ENCODE measurements at places on chromosomes 1 and 21.
A peak's percentile ranks its signal among the peaks of the same experiment; 100 is the strongest.

- no peak for DNase-seq
Measured at GRCh38 chr1:15028102-15028501, 125.4 kb upstream of the TMEM51 start.

- no peak for DNase-seq
Measured at GRCh38 chr1:167642501-167642826, 12.4 kb downstream of the RCSD1 start.

DNA sequence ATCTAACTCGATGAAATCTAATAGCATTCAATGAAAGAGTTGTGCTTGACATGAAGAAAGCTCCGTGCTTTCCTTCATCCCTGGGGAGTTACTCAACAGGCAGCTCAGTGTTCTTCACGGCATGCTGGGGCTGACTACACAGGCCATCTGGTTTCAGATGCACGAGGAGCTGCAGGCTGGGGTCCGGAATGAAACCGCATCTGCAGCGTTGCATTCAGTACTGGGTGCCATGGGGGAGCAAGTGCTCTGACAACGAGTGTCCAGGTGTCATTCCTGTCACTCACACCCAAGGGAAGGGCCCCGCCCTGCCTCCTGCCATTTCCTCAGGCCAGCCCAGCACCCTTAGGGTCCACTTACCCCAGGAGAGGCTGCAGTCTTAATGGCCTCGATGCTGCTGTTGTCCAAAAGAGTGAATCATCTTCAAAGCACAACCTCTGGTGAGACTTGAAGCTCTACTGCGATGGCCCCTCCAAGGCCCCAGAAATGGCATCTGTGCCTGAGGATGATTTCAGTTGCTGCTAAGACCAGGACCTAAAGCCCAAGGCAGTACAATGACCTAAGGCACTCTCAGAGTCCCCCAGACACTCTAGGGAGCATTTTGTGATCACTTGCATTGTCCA lies 61.4 kb downstream of the STUM start:
- DNase-seq, result no peak

GRCh38 chr1:212166644-212167043 lies 118.6 kb upstream of the PPP2R5A start:
- no peak for DNase-seq

- DNase-seq, result no peak
Measured at GRCh38 chr1:85579622-85580021, 939 bp upstream of the CCN1 start.

GRCh38 chr1:40939320-40940059 lies 40.0 kb upstream of the CTPS1 start:
- DNase-seq, result no peak

- no peak for DNase-seq
Measured at GRCh38 chr1:234518876-234519275, 39.9 kb upstream of the TARBP1 start.

- DNase-seq, result no peak
Measured at GRCh38 chr1:65267683-65268082, 41.7 kb upstream of the DNAJC6 start.

DNA sequence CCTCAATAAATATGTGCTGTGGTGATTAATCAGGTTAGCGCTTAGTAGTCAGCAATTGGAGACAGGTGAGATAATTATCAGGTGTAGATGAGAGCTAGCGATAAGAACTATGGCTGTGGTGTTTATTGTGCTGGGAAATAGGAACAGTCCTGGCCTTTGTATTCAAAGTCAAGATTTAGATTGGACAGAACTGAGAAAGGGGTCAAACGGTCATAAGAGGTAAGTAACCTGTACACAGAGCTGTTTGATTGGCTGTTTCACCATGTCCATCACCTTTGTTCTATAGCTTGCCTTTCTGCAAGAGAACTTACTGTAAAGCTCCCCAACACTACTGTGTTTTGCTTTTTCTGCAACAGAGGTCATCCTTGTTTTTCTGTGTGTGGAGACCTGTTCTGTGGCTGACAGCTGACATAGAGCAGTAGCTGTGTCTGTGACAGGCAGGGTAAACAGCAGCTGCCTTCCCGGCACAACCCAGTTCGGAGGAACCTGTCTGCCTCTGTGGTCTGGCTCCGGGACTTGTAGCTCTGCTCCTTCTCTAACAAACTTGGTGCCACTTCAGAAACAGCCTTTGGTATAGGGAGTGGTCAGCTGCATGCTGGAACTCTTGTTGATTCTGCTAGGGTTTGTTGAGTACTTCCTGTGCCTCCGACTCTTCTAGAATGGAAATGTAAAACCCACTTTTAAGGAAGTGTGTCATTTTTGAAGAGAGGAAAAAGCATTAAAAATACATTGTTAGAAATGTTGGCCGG lies 21.1 kb upstream of the CDC42 start:
- peak; percentile 71 for DNase-seq

GRCh38 chr21:46057111-46057709 lies 40.7 kb upstream of the COL6A2 start:
- DNase-seq, result peak; percentile 35

GRCh38 chr1:41454406-41454805 lies 30.1 kb downstream of the EDN2 start:
- no peak for DNase-seq

DNA sequence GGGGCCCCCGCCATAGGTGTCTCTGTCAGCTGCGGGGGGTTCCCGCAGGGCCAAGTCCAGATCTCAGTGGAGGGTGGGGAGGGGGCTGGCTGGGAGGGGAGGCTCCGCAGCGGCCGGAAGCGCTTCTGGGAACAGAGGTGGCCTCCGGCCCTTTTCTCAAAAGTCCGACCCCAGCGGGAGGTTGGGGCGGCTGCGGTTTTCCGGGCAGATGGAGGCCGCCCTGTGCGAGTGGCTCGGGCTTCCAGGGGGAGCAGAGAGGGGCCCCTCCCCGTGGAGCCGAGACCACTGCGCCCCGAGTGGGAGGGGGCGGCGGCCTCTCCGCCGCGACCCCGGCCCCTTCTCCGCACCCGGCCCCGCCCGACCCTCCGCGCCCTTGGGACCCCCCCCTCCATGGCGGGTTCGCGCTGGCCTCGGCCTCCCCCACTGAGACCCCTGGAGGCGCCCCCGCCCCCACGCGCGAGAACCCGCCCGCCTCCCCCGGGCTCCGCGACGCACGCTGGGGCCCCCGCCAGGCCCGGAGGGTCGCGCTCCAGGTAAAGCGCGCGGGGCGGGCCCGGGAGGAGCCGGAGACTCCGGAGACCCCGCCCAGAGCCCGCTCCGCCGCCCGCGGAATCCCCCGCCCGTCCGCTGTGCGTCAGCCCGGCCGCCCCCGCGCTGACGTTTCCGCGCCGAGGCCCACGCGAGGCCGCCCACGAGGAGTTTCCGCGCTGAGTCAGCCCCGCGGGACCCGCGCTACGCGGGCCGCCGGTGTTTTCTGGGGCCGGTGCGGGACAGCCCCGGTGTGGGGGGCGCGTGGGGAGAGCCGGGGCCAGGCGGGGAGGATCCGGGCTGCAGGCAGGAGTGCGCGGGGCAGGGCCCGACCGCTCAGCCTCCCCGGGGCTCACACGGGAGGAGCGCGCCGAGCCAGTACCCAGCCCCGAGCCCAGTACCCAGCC lies 5.2 kb downstream of the TNFRSF18 start:
- peak; percentile 55 for DNase-seq

DNA sequence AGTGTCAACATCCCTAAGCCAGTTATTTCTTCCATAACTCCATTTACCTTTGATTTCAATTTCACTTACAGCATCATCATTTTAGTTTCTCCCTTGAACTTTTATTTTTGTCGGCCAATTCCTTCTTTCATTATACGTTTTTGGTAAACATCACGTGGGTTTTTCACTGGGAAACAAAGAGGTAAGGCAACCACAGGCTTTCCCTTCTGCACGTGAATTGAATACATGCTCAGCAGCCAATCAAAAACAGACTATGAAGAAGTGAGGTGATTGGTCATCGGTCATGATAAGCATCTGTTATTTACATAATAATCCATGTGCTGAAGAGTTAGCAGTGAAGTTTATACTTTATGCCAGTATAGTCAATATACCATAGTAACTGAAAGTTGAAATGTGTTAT lies 98.7 kb downstream of the NCAM2 start:
- no peak for DNase-seq

GRCh38 chr1:218394416-218394815 lies 49.3 kb downstream of the TGFB2 start:
- no peak for DNase-seq

DNA sequence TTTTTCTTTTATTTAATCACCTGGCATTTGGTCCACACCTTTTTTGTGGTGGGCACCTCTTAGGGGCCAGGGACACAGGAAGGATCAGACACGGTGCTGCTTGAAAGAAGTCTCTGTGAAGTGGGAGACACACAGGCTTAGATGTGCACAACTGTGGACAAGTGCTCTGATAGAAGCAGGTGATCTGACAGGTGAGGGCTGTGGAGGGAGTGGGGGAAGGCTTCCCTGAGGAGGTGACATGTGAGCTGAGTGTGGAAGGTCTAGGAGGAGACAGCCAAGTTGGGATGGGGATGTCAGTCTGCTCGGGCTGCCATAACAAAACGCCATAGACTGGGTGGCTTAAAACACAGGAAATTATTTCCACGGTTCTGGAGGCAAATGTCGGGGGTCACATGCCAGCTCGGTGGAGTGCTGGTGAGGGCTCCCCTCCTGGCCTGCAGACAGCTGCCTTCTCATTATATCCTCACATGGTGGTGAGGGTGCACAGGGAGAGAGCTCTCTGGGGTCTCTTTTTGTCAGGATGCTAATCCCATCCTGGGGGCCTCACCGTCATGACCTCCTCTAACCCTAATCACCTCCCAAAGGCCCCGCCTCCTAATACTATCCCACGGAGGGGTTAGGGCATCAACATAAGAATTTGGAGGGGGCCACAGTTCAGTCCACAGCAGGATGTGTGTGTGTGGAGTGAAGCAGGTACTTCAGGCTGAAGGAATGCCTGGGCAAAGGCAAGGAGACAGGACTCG lies 5.2 kb upstream of the KIAA1614 start:
- DNase-seq, result no peak

DNA sequence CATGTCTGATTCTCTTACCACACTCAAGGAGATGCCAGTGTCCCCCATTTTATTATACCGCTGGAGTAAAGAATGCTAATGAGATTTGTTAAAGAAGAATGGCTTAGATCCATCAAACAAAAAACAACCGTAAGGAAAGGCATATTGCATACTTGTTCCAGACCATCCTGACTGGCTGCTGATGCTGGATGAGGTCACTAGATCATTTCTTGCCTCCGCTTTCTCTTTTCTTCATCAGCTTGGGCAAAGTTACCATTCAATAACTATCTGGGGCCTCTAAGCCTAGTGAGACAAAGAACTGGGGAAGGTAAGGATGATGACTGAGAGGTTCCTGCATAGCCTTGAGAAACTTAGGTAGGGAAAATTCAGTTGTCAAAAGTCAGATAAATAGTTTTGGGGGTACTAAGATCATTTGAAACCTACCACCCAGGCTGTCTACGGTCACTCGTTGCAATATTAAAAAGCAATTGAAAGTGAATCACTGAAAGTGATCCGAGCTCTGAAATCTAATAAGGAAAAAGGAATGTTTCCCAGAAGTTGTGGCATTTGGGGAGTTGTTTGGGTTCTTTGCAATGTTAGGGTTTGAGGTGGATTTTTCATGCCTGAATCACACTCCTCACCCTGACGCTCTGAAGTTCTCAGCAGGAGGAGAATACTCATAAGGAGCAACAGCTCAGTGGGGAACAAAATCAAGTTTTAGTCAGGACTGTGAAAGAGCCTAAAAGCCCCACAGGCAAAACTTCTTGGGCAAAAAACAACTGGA lies 176.8 kb downstream of the HHIPL2 start:
- no peak for DNase-seq

DNA sequence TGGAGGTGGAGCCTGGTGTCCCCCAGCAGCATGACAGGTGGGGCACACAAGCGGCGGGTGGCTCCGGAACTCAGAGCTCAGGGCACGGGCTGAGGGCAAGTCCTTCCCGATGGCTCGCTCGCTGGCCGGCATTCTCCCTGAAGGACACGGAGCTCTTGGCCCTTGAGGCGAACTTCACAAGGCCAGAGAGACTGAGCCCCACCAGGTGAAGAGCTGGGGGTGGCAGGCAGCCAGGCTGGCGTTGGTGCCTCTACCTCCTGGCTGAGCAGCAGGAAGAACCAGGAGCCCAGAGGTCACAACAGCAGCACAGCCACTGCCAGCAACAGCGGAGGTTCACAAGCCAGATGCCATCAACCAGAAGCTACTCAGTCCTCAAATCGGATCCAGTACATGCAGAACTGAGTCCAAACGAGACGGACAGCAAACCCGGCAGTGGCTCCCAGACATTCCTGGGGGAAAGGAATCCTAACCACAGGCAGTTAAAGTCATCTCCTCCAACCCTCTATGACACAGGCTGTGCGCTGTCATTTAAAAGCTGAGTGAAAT lies 54.1 kb downstream of the NPHP4 start:
- no peak for DNase-seq

GRCh38 chr1:10634428-10635084 lies 159.8 kb downstream of the PEX14 start:
- no peak for DNase-seq

DNA sequence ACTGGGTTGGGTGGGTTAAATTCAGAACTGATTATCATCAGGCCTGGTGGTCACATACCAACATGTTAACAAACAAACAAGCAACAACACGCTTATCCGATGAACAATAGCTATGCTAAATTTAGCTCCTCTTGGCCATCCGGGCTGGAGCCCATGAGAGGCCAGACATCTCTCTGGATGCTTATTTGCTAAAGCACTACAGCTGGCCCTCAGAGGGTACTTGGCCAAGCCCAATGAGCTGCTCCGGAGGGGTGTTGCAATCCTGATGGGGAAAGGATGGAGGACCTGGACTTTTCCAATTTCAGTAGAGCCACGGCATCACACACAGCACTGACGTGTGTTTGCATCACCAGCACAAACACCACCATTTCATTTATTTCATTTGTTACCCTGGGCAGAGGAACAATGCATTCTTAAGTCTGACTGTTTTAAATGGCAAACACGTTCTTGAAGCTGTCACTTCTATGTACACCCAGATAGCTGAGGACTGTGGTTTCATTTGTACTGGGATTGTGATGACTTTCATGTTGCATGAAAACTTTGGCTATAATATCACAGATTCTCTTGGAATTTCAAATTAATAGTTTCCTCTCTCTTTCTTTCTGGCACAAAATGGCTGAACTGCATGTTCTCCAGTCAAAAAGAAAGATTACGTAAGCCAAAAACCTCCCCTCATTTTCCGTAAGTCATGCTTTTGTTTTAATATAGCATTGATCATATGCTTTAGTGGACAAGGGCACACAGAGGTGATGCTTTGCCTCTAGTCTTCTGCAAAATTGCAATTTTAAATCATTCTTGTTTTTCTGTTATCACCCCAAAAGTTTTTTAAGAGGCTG lies 359.8 kb upstream of the KAZN start:
- peak; percentile 70 for DNase-seq

Measured in lower lobe of right lung (tissue), 2 donors.